ENCODE measurements at places on chromosomes 4 and X.
A peak's percentile ranks its signal among the peaks of the same experiment; 100 is the strongest.

GRCh38 chr4:140297221-140297570 is 76.2 kb upstream of the SCOC start:
- peak; percentile 10 for DNase-seq

DNA sequence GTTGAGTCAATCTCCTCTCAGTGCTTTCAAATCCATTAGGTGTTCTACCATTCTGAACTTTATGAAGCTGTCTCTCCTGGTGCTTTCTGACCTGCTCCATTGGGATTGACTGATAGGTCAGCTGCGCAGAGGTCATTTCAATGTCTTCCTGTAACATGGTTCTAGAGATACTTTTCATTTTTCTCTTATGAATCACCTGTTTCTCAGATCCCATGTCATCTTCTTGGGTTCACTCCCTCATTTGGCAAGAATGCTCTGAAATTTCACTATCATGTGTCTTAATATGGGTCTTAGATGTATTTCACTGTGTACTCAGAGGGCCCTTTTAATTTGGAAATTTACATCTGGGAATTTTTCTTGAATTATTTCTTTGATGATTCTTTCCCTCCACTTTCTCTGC is 13.8 kb upstream of the PGM2 start:
- no peak for DNase-seq

DNA sequence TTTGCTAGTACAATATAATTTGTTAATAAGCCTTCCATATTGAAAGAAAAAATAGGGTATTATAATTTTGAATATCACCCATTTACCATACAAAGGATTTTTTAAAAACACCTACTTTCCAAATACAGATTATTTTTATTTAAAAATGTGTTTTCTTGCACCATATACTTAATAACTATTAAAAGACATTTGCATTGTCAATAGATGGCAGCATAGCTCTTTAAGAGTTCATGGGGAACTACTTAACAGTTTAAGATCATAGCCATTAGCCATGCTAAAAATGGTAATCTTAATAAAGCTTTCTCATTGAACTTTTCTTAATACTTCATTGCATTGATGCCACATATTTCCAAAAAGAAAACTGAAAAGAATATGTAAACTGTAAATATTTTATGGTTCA is 1995.9 kb downstream of the C4orf33 start:
- no peak for DNase-seq

GRCh38 chrX:122303761-122304160 is 880.3 kb upstream of the GRIA3 start:
- no peak for DNase-seq

GRCh38 chr4:162837241-162837640 is 329.4 kb downstream of the NAF1 start:
- no peak for DNase-seq

DNA sequence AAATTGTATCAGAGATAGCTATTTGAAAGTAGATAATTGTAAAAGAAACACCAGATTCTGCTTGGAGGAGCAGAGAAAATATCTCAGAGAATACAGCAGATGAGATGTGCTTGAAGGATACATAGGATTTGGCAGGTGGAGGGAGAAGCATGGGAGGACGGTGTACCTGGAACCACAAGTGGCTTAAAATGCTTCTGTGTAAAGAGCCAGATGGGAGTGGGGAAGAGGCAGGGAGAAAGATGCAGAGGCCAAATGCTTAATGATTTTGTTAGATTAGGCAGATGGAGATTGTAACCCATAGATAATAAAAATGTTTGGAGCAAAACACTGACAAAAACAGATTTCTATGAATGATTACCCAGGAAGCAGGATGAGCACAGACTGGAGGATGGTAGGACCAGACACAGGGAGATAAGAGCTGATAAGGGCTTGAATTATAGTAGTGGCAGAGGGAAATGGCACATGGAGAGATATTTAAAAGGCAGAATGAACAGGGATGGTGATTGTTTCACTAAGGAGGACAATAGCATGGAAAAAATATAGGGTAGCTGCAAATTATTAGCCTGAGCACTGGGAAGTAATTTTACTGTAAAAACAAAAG is 145.7 kb upstream of the TBC1D9 start:
- DNase-seq = no peak

GRCh38 chr4:94344457-94344856 is 1.8 kb upstream of the HPGDS start:
- no peak for DNase-seq

DNA sequence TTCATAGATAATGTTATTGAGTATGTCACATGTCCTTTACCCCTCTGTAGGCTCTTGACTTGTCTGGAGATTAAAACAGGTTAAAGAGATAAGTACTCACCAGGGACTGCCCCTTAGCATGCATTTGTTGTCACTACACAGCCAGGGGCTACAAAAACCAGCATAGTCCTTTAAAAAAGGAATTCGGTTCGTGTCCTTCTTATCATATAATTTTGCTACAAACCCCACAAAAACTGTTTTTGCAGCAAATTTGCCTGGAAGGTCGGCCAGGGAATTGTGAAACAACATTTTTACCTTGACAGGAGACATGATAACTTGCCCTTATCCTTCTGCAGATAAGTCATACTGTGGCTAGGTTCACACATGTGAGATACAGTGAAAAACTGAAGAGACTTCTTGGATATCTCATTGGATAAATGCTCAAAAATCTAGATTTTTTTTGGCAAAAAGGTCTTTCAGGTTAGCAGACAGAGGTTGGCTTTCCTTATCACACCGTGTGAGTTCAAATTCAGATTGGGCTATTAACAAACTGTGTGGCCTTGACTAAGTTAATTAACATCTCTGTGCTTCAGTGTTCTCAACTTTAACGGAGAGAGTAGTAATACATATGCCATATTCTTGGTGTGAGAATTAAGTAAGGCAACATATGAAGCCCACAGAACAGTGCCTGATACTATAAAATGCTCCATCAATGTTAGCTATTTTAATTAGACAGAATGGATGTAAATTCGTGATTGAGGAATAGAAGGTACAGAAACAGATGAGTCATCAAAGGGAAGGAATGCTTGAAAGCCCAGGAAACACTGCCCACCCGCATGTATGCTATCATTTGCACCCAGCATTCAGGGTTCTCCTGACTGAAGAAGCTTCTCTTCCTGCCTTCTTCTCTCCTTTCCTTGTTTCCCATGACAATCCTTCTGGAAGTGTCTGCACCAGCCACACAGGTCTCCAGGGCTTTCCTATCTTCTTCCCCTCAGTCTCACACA is 30.0 kb downstream of the FAM9C start:
- no peak for DNase-seq

GRCh38 chr4:150299816-150300215 is 221.6 kb downstream of the DCLK2 start:
- DNase-seq = no peak

GRCh38 chr4:13782231-13782630 is 154.7 kb upstream of the BOD1L1 start:
- DNase-seq = no peak

DNA sequence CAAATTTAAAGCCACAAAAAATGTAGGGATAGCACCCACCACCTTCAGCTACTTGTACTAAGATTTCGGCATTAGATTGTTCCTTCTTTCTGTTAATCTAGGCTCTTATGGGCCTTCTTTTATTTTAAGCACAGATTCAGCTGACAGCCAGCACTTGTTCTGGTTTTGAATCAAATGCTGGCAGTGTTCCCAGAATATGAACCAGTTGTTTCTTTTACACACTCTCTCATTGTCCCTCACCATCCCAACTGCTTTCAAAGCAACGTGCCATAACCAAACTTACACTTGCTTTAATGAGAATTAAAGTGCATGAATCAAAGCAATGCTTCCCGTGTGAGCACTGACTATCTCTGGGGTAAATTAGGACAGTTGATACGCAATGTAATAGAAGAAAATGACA is 744.5 kb upstream of the FAM241A start:
- no peak for DNase-seq

- DNase-seq = no peak
Observed at GRCh38 chr4:32840461-32841189, 2120.5 kb downstream of the PCDH7 start.

DNA sequence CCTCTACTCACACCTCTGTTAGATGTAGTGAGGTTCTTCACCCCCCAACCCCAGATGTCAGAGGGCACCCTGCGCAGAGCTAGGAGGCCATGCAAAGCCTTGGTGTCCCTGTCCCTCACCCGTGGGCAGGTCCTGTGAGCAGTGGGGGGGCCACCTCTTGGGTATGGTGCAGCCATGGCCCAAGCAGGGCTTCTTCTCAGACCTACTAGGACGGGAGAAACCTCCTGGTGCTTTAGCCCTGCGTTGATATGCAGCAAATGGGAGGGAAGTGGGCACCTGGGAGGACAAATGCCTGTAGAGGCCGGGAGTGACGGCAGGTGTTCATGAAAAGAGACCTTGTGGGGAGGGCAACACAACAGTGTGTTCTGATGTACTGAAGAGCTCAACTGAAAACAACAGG is 38.5 kb upstream of the MSANTD1 start:
- no peak for DNase-seq

DNA sequence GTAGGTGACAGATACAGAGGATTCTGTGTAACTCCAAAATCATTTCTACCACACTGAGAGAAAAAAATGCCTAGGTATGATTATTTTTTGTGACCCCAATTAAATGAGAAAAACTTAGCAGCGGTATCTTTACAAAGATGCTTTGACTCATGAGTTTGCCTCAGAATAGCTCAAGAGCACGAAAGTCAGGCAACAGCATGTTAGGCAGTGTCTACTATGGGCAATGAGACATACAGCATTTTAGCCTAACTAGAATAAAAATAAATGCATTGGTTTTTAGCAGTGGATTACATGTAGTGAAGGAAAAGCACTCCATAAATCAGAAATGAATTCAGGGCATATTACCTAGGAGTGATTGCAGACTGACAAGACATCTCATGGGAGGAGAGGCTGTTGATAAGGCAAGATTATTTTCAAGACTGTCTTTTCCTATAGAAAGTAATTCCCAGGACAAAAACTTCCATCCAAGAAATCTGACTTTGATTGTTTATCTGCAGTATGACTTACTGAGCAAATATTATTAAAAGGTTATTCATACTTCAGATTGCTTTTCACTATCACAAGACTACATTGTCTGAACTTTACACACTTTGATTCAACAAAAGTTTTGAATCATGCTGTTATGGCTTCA is 3.6 kb downstream of the ANXA10 start:
- DNase-seq = no peak

- DNase-seq = no peak
Observed at GRCh38 chr4:153022241-153022715, 86.2 kb downstream of the FHDC1 start.

DNA sequence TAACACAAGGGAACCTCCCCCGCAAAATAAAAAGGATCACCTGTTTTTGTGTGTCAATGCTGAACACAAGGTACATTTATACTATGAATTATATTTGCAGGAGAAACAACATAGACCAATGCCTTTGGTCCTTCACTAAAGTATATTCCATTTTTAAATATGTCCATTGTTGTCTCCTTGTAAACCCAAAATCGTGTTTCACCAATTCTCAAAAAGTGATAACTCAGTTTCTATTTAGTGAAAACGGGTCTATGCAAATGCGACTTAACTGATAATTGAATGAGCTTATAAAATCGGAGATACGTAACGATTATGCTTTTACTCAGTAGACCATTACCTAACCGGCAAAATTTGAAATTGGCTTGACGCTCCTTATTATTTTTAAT is 2.1 kb downstream of the BRWD3 start:
- no peak for DNase-seq

- no peak for DNase-seq
Observed at GRCh38 chrX:11187001-11187400, 75.9 kb downstream of the HCCS start.

DNA sequence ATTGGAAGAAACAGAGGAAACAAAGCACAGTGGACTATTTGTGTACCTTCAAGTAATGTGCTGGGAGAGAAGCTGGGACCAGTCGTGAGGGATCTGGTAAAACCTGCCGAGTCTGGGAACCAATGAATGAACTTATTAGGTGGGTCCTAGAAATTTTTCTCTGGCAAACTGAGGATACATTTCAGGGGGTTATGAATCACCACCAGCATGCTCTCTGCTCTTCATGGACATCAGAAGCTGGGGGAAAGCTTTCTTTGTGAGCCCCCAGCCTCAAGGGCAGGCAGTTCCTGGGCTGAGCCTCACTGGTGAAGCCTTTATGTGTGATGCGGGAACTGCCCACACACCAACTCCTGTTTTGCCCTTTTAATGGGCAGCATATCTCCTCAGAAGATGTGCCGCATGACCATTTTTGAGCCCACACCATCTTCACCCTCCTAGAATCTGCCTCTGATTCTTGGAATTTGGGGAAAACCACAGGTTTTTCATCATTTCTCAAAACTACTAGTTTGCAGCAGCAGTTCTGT is 95.4 kb upstream of the ENPP6 start:
- DNase-seq = no peak

DNA sequence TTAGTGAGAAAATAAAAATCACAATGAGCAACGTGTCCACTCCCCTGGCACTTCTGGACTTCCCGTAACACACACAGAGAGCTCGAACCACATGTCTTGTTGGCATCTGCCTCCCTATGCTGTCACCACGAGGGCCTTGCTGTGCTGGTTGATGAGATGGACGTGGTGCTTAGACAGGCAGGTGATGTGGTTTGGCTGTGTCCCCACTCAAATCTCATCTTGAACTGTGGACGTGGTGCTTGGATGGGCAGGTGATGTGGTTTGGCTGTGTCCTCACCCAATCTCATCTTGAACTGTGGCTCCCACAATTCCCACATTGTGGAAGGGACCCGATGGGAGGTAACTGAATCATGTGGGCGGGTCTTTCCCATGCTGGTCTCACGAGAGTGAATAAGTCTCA is 40.0 kb downstream of the FGFRL1 start:
- no peak for DNase-seq

DNA sequence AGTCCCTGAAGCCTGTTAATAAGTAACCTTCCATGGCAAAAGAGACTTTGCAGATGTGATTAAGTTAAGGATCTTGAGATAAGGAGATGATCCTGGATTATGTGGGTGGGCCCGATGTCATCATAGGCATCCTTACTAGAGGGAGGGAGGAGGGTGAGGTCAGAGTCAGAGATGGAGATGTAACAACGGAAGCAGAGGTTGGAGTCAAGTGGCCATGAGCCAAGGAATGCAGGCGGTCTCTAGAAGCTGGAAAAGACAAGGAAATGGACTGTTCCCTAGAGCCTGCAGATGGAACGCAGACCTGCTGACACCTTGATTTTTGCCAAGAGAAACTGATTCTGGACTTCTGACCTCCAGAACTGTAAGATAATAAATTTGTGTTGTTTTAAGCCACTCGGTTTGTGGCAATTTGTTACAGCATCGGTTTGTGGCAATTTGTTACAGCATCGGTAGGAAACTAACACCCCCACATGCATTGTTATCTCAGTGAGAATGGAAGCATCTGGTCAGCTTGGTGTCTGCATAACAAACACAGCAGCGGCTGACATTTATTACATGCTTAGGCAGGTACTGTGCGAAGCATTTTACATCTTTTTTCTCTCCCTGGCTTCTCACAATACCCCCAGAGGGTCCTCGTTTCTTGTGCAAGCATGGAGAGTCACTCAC is 55.6 kb downstream of the CLDN34 start:
- no peak for DNase-seq
